ENCODE measurements at places on chromosomes 3 and 15. TPM values are rescaled to one million over a fixed set of nuclear protein-coding genes. Genes with fewer than 3 reads are reported as not detected.

Gene MKRN3
- 3.4 TPM for total RNA-seq

Gene KAT2B
- 6.1 TPM for total RNA-seq

Gene GRIP2
- total RNA-seq = 0.07 TPM

Gene GOLGA6D
- under 0.01 TPM for total RNA-seq

Gene LRRC34
- total RNA-seq = 0.43 TPM

Gene KLHL6
- not detected for total RNA-seq

Gene C3orf80
- total RNA-seq = 0.07 TPM

Gene TGM4
- total RNA-seq = 0.34 TPM

Gene SPRED1
- 22.6 TPM for total RNA-seq

Gene KNG1
- not detected for total RNA-seq

Gene UBAP1L
- total RNA-seq = 0.34 TPM

Gene VEPH1
- 0.43 TPM for total RNA-seq

Gene TRIM69
- total RNA-seq = 8.9 TPM

Gene SEMA4B
- total RNA-seq = 117 TPM

Gene FBXL22
- total RNA-seq = 0.28 TPM

Gene ROPN1
- total RNA-seq = not detected

Gene ITPKA
- total RNA-seq = 1.7 TPM

Gene LDHAL6B
- not detected for total RNA-seq

Gene CDHR4
- total RNA-seq = not detected

Gene LRTM1
- total RNA-seq = not detected

Gene CCDC54
- total RNA-seq = not detected

Gene TIGIT
- total RNA-seq = not detected

Gene NEIL1
- 10.7 TPM for total RNA-seq
